ENCODE measurements at places on chromosomes 2 and 18.

- DNase-seq: no peak
Measured at GRCh38 chr2:211187602-211188001, 631.2 kb downstream of the CPS1 start.

DNA sequence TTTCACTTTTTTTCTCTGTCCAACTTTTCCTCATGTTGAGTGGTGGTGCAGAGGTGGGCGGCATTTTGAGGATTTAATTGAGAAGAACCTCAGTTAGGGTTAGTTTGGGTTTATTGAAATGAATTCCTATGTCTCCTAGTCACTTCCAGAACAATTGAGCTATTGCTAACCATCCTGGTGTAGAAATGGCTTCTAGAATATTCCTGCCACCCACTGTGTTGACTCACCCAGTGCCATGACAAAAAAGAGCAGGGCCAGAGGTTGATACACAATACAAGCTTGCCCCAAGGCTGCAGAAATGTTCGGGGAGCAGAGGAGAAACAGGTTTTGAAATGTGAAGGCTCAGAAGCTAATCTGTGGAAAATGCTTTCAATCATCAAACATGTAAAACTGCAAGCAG, 167.1 kb upstream of the TRIB2 start:
- DNase-seq: peak; percentile 24

- DNase-seq: no peak
Measured at GRCh38 chr18:67417864-67418523, 98.5 kb downstream of the DSEL start.

DNA sequence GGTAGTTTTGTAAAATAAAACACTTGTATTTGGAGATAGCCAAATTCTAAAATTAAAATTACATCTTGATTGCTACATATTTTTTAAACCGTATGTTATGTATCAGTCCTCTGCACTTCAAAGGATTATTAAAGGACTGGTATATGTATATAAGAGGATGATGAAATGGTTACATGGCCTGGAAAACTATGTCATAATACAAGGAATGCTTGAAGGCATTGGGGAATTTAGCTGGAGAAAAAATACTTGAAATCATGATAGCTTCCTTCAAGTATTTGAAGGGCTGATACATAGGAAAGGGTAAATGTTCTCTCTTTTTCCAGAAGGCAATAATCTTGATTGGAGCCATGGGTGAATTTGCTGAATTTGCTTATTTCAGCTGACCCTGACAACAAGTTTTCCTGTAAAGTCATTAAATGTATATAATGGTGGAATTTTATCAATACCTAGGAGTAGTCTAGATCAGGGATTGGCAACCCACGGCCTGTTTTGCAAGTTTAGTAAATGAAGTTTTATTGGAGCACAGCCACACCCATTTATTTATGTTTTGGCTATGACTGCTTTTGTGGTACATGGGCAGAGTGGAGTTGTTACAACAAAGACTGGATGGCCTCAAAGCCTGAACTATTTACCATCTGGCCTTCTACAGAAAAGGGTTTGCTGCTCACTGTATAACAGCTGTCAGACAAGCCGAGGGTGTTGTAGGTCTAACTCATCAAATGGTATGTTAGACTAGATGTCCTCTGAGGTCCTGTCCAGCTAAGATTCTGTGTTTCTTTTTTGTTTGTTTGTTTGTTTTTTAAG, 34.4 kb downstream of the ACYP2 start:
- DNase-seq: no peak

GRCh38 chr2:7709907-7710306, 792.7 kb downstream of the RNF144A start:
- no peak for DNase-seq

GRCh38 chr18:53610957-53611356, 613.5 kb downstream of the MBD2 start:
- no peak for DNase-seq

DNA sequence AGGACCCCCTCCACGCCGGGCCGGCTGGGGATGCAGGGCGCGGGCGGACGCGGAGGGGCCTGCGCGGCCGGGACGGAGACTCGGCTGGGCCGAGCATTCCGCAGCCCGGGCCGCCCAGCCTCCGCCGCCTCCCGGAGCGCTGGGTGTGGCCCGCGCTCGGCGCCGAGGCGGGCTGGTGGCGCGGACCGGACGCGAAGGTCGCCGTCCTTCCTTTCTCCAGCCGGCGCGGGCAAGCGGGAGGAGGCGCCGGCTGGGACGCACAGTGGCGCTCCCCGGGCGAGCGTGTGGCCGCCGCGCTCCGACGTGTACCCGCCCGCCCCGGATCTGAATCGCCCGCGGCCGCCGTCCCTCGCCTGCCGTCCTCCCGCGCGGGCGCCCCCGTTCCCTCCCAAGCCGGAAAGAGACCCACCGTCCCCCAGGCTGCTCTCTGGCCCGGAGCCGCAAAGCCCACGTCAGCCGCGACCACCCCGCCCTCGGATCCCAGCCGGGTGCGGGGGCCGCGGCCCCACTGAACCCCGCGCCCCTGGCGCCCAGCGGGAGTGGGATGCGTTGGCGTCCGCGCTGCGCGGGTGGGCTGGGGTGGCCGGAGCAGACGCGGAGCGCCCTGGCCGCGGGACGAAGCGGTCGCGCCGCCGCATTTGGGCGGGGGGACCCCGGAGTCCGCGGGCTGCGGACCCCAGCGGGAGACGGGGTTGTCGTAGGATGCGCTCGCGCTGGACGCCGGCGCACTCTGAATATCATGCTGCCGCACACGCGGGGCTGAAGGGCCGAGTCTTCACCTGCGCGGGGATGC, 634 bp downstream of the SPATS2L start:
- no peak for DNase-seq

GRCh38 chr2:17107871-17108270, 410.4 kb downstream of the RAD51AP2 start:
- no peak for DNase-seq

DNA sequence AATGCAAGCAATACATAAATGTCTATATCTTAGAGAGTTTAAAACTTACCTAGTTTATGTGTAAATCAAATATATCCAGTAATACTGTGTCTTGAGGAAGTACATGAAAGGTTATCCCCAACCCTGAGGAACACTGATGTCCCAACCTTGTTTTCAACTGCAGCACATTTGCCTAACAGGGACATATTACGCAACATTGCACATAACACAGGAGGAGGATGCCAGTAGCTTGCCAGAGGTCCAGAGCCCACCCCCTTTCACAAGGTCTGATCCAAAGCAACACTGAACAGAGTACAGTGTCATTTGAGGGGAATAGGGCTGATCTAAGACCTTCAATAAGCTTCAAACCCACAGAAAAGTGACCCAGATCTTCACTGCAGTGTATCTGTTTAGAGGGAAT, 678.5 kb downstream of the ARHGAP15 start:
- DNase-seq: no peak

- DNase-seq: no peak
Measured at GRCh38 chr2:42793334-42794270, 1.2 kb upstream of the HAAO start.

DNA sequence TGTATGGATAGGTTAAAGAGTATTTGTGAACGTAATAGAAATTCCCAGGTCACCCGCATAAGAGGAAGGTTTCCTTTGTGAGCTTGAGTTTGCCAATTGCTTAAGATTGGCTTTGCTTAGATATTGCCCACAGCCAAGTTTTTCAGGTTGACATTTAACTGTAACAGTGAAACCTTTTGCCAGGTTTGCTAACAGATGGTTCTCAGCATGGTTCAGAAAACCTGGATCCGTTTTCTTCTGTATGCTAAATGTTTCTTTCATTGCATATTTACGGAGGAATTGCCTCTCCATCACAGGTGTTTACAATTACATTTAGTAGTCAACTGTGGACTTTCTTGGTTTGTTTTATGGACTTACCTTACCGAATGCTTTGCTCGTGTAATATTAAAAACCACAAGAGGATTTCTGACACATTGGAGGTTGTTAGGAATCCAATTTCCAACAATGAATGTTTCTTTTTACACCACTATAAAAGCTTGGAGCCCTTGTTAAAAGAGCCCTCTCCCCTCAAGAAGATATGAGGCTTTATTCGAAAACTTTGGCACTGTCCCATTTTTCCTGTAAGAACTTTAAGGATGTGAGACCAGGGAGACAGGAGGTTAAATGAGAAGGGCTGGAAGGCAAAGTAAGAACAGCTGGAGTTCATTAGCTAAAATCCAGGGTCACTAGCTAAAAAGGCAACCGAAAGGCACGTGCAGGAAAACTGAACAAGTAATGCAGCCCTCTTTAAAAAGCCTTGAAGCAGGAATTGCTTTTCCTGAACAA, 7.8 kb downstream of the CDK15 start:
- DNase-seq: no peak

DNA sequence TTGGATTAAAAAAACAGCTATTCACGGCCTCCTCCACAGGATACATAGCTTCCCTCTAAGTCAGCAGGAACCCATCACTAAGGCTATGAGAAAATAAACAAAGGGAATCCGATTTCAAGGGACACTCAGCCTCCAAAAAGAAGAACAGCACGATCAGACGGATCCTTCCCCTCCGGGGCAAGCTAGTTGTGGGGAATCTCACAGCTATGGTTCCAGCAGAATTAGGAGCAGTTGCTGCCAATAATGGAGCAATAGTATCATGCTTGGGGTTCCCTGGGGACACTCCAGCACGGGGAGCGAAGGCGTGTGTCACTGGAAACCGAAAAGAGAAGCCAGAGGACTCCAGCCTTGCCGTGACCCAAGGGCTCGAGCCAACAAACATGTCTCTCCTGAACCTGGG, 163.1 kb downstream of the TTC32 start:
- peak; percentile 65 for DNase-seq

DNA sequence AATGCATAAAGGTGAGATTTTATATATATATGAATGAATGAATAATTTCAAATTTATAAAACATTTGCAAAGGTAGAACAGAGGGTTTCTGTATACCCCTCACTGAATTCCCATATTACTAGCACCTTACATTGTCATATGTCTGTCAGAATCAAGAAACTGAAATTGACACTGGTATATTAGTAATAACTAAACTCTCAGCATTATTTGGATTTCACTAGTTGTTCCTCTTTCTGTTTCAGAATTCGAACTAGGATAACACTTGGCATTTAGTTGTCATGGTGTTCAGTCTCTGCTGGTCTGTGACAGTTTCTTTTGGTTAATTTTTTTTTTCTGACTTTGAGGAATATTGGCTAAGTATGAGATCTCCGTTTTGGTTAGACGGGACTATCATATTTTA, 275.9 kb downstream of the DCC start:
- no peak for DNase-seq

GRCh38 chr2:205680903-205681302, 1.4 kb upstream of the NRP2 start:
- DNase-seq: no peak

DNA sequence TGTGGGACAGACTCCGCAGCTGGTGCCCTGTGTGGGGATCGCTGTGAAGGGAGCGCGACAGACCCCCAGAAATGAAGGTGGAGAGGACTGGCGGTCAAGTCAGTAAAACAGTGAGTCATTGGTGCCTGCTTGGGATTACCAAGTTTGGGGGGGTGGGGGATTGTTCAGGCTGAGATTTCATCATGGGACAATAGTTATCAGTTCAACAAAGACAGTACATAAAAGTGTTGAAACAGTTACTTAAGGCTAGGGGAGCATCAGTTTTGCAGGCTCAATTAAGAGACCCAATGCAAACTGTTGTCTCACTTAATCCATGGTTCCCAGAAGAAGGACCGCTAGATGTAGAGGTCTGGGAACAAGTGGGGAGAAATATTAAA, 42.4 kb upstream of the PDK1 start:
- no peak for DNase-seq

GRCh38 chr2:232521959-232522622, 1.9 kb downstream of the PRSS56 start:
- no peak for DNase-seq

DNA sequence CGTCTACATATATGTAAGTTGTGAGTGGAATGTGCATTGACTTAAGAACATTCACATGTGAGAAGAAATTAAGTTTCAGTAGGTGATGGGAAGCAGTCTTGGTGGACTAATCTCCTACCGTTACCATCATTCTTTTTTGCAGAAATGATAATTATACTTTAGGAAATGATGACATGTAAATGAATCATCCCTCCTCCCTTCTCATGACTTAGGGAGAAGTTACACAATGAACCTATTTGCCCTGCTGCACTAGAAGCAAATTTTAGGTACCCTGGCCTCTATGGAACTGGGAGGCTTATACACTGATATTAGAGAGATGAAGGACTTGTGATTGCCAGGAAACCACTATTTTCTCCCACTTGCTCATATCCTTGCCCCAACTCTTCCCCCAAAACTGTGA, 214.2 kb downstream of the CALCRL start:
- DNase-seq: no peak

DNA sequence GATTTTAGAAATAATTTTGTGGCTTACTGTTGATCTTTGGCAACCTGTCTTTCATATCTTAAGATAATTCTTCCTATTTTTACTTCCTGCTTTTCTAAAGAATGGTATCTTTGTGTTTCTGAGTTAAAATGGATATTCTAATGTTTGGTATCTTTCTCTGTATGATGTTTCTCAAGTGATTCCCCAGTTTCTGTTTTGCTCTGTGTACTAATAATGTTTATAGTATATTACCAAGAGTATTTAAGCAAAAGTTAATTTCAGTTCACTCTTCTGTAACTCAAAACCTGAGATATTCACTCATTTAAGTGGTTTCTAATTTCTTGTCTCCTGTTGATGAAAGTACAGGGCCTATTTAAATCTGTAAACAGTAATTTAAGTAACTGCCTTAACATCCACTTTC, 58.3 kb downstream of the CCDC150 start:
- no peak for DNase-seq

GRCh38 chr2:10863837-10864236, 47.9 kb upstream of the KCNF1 start:
- DNase-seq: no peak

GRCh38 chr18:13218368-13218991, at the start of gene LDLRAD4:
LDLRAD4 (plus strand) TSS chr18:13218760.
- no peak for DNase-seq

- DNase-seq: no peak
Measured at GRCh38 chr2:85844486-85844885, 44.3 kb downstream of the ST3GAL5 start.

GRCh38 chr2:72147303-72147971, at the start of gene CYP26B1:
CYP26B1 (minus strand) TSS chr2:72147862; CDS start chr2:72147834, 28 bp downstream.
- DNase-seq: no peak

DNA sequence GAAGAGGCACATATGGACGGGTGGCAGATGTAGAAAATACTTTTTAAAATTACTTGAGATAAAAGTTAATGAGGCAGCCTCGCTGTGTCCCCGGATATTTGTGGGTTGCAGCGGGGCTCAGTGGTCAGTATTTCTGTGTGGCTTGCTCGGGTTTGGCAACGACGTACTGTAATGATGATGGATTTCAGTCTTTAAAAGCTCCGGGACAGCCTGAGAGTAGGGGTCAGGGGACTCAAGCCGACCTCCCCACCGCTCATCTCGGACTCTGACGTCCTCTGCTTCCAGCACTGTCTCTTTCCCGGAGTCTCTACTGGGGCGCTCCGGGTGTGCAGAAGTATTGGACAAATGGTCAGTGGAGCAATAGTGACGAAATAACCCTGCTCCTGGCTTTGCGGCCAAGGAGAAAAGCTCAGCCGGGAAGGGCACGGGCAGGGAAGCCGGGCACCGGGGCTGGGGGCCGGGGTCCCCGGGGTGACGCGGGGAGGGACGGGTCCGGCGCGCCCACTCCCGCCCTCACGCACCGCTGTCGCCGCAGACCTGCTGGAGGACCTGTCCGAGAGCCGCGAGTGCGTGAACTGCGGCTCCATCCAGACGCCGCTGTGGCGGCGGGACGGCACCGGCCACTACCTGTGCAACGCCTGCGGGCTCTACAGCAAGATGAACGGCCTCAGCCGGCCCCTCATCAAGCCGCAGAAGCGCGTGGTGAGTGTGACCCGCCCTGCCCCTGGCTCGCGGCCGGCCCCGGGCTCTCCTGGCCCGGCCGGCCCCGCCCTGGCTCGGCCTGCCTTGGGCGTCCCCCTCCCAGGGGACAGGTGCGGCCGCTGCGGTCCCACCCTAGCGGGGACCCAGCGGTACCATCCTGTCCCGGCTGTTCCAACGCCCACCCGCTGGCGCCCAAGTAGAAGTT, 7.3 kb downstream of the GATA6 start:
- no peak for DNase-seq

Measured in smooth muscle cell of the brain vasculature (primary cell).